Sigmoid colon (tissue), 7 donors: ENCODE measurements at places on chromosomes 3 and 15. TPM values are rescaled to one million over a fixed set of nuclear protein-coding genes. Genes with fewer than 3 reads are reported as not detected.

The BMF gene
- 15.3 TPM for total RNA-seq

The DENND4A gene
- total RNA-seq, result 29.3 TPM

The PBRM1 gene
- total RNA-seq, result 82.8 TPM

The AHSG gene
- total RNA-seq, result not detected

The CXCR6 gene
- total RNA-seq, result 0.95 TPM

The ERICH6 gene
- not detected for total RNA-seq

The GHSR gene
- total RNA-seq, result not detected

The SLC28A1 gene
- not detected for total RNA-seq

The CHRFAM7A gene
- total RNA-seq, result 4.3 TPM

The EXD1 gene
- not detected for total RNA-seq

The PRR20G gene
- total RNA-seq, result not detected

The PPP1R14D gene
- total RNA-seq, result not detected

The SPATA12 gene
- not detected for total RNA-seq

The BTLA gene
- not detected for total RNA-seq

The CCR8 gene
- total RNA-seq, result not detected

The PRRT3 gene
- 2.6 TPM for total RNA-seq

The EFHB gene
- total RNA-seq, result not detected

The TLR9 gene
- not detected for total RNA-seq

The IQCH gene
- total RNA-seq, result 1.4 TPM

The TRAT1 gene
- total RNA-seq, result 0.27 TPM

The AQP9 gene
- not detected for total RNA-seq

The IL17RD gene
- 22.3 TPM for total RNA-seq

The GOLGA6D gene
- not detected for total RNA-seq

The SATB1 gene
- total RNA-seq, result 112 TPM

The P3H2 gene
- 29.6 TPM for total RNA-seq

The WDR93 gene
- total RNA-seq, result not detected

The SPTSSB gene
- not detected for total RNA-seq

The CCR3 gene
- total RNA-seq, result not detected

The MINAR1 gene
- total RNA-seq, result 0.16 TPM

The VWA5B2 gene
- 0.36 TPM for total RNA-seq

The P2RY1 gene
- 55.6 TPM for total RNA-seq
